ENCODE measurements at places on chromosomes 12 and 14.

DNA sequence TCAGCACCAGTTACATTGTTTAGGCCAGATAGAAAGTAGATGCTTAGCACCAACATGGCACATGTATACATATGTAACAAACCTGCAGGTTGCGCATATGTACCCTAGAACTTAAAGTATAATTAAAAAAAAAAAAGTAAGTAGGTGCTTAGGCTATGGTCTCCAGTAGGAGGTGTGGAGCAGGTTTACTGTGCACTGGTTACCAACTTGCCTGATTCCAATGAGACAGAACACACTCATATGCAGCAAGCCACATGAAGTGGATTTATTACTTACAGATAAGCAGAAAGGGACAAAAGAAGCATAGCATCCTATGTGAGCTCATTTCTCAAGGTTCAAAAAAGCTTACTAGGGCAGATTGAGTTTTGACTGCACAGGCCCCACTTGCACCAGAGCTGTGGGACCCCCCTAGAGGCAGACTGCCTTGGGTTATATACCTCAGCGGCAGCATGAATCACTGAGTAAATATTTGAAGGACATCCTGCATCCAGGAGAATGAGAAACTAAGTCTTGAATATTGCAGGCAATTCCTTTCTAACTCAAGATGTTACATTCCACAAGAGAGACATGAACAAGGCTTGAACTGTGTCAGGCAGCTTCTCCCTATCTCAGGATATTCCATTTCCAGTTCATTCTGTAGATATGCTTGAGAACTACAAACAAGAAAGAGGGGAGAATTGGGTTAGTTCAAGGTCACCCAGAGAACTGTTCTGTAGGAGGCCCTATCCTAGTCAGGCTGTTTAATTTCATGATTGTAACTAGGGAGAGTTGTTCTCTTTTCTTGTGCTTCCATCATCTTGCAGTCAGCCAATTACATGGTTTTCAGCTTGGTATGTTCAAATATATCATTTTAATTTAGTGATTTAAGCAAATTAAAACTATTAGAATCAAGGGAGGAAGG is 30.1 kb downstream of the LRFN5 start:
- H3K4me1 ChIP-seq, result no peaks in the 10 kb centered on the region
- no peak for DNase-seq
- H3K36me3 ChIP-seq, result no peaks in the 10 kb centered on the region
- H3K4me3 ChIP-seq, result no peak overlapping the region
- no peak overlapping the region for H3K27ac ChIP-seq
- no peaks in the 10 kb centered on the region for H3K27me3 ChIP-seq

DNA sequence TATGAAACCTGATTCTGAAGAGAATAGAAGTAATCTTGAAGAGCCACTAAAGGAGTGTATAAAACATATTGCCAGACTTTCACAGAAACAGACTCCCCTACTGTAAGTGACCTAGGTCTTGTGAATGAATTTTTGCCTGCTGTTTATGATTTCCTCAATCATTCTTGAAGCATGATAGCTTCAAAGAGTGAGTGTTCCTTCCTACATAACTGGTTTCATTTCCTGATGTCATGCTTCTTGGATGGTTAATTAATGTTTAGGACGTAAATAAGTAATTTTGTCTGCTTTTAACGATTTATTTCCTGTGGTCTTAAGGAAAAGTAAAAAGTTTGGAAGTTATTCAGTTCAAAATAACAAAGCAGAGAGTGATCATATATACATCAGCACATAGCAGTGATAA is 129.8 kb downstream of the PIK3C2G start:
- no peak for DNase-seq
- H3K27ac ChIP-seq, result no peak overlapping the region
- no peak overlapping the region for H3K4me3 ChIP-seq
- H3K4me1 ChIP-seq, result no peaks in the 10 kb centered on the region

DNA sequence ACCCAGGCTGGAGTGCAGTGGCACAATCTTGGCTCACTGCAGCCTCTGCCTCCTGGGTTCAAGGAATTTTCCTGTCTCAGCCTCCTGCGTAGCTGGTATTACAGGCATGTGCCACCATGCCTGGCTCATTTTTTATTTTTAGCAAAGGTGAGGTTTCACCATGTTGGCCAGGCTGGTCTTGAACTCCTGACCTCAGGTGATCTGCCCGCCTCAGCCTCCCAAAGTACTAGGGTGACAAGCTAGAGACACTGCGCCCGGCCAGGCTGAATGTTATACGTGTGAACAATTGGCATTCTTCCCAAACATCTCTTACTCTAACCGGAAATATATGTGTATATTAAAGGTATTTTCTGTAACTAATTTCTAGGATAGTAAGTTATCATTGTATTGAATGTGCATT is 13.2 kb upstream of the LIMA1 start:
- H3K36me3 ChIP-seq, result peaks cover 11% of the 10 kb centered on the region
- H3K27ac ChIP-seq, result no peak overlapping the region
- DNase-seq, result no peak
- H3K4me1 ChIP-seq, result peaks cover 14% of the 10 kb centered on the region
- H3K4me3 ChIP-seq, result no peak overlapping the region

DNA sequence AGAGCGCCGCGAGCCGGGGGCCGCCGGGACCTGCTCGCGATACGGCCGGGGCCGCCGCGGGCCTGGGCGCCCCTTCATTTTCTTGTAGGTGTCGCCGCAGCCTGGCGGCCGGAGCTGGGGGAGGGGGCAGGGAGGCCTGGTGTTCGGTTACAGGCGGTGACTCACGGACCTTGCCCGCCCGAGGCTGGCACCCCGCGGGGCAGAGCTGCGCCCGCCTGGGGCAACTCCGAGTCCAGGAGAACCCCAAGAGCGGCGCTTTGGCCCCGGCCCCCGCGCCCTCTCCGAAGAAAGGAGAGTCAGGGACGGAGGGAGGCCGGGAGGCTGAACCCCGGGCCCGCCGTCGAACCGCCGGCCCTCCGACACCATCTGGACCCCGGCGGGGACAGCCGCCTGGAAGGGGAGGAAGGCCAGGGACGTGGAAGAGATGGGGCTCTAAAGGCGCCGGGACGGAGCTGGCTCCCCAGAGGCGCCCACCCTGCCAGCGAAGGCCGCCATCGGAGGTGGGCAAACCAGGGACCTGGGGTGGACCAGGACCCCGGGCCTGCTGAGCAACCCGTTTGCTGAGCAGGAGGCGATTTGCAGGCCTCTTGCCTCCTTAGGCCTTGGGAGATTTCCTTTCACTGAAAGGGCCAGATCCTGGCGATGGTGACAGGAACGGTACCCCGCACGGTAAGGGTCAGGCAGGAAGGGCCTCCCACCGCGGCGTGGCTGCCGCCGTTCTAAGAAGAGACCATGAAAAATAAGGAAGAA is 843 bp upstream of the NUAK1 start:
- no peaks in the 10 kb centered on the region for H3K36me3 ChIP-seq
- no peaks in the 10 kb centered on the region for H3K4me1 ChIP-seq
- peak overlapping the region; percentile 97 for H3K27ac ChIP-seq
- H3K4me3 ChIP-seq, result peak overlapping the region; percentile 56
- no peaks in the 10 kb centered on the region for H3K27me3 ChIP-seq
- DNase-seq, result peak; percentile 48

DNA sequence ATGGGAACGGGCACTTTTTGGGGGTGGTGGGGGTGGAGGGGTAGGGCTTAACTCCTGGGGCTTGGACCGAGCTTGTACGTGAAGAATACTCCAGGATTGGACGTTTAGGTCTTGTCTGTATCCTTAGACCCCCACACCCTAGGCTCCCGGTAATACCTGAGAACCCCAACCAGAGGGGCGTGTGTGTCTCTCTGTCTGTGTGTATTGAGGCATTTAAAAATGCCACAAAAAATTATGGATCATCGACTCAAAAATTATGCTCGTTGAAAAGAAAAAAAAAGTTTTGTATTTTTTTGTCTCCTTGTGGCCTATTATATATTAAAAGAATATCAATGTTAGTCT is 459 bp downstream of the PPFIBP1 start:
- H3K36me3 ChIP-seq, result no peaks in the 10 kb centered on the region
- H3K27ac ChIP-seq, result peak overlapping the region; percentile 94
- DNase-seq, result no peak

- H3K27me3 ChIP-seq, result no peaks in the 10 kb centered on the region
- H3K4me1 ChIP-seq, result peaks cover 78% of the 10 kb centered on the region
- H3K27ac ChIP-seq, result no peak overlapping the region
- no peak overlapping the region for H3K4me3 ChIP-seq
Measured at GRCh38 chr14:104797115-104798044, 1.8 kb upstream of the AKT1 start.

GRCh38 chr14:96038558-96038919 is 623 bp upstream of the C14orf132 start:
- H3K4me3 ChIP-seq, result peak overlapping the region; percentile 57
- no peaks in the 10 kb centered on the region for H3K36me3 ChIP-seq
- H3K4me1 ChIP-seq, result no peaks in the 10 kb centered on the region
- H3K27ac ChIP-seq, result peak overlapping the region; percentile 1
- H3K27me3 ChIP-seq, result no peaks in the 10 kb centered on the region

DNA sequence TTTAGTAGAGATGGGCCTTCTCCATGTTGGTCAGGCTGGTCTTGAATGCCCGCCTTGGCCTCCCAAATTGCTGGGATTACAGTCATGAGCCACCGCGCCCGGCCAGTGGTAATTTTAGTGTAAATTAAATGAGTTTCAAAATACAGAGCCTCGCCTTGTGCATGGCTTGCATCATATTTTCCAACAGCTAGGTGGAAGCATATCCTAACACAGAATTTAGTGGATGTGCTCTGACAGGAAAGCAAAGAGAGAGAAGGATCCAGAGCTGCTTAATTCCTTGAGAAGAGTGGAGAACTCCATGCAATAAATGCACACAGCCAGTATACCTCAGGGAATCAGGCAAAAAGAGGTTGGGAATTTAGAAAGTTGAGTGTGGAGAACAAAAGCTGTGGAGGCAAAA is 2.5 kb downstream of the OR6C2 start:
- H3K4me3 ChIP-seq, result no peak overlapping the region
- no peak overlapping the region for H3K27ac ChIP-seq
- no peak for DNase-seq
- no peaks in the 10 kb centered on the region for H3K27me3 ChIP-seq

GRCh38 chr12:52899338-52900035 is 5.4 kb downstream of the KRT8 start:
- no peaks in the 10 kb centered on the region for H3K36me3 ChIP-seq
- DNase-seq, result no peak
- H3K27me3 ChIP-seq, result peaks cover 4% of the 10 kb centered on the region
- no peak overlapping the region for H3K4me3 ChIP-seq
- H3K4me1 ChIP-seq, result peaks cover 14% of the 10 kb centered on the region

DNA sequence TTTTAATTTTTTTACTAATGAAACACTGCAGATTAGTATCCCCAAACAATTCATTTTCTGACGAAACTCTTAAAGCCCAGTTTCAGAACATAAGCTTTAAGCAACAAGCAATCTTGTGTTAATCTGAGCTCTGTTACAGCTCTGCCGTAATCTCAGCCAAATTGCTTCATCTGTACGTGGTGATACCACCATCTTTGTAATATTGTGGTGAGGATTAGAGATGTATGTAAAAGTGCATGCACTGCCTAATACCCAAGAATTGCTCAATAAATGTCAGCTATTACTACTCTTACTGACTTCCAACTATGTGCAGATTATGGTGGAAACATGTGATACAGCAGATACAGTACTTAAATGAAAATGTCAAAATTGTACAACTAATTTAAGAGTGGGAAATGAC is 1.8 kb downstream of the AKAP5 start:
- H3K4me3 ChIP-seq, result no peak overlapping the region
- no peak for DNase-seq
- H3K27me3 ChIP-seq, result no peaks in the 10 kb centered on the region
- no peak overlapping the region for H3K27ac ChIP-seq

DNA sequence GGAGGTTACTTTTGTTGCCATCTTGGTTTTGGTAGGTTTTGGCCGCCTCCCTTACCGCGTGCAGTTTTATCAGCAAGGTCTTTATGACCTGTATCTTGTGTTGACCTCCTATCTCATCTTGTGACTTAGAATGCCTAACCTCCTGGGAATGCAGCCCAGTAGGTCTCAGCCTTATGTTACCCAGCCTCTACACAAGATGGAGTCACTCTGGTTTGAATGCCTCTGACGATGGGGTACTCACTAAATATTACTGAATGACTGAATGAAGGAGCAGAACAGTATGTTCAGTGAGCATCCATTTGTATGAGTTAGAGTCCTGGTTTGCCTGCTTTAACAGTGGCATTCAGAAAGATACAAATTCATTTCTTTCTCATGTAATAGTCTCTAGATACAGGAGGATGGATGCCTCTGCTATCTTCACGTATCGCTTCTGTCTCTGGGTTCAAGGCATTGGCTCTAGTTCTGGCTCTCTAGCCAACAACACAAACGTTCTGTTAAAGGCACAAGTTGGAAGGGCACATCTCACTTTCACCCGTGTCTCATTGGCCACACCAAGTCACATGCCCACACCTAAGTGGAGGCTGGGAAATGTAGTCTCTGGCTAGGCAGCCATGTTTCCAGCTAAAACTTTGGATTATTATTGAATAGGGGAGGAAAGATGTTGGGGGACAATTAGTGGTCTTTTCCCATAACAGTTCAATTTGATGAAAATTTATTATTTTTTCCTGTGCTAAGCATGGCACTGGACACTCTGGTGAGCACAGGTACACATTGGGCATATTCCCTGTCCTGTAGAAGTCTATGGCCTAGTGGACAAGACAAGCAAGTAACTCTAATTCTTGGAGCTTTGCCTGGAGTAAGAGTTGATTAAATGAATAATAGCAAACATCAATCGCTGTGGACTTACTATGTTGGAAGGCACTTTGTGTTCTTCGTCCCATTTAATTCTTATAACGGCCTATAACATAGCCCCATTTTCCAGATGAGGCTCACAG is 75.2 kb upstream of the RPH3A start:
- no peak for DNase-seq
- no peaks in the 10 kb centered on the region for H3K36me3 ChIP-seq
- H3K4me1 ChIP-seq, result no peaks in the 10 kb centered on the region
- H3K27me3 ChIP-seq, result no peaks in the 10 kb centered on the region

- DNase-seq, result no peak
- H3K27me3 ChIP-seq, result no peaks in the 10 kb centered on the region
- H3K36me3 ChIP-seq, result peaks cover 48% of the 10 kb centered on the region
- H3K27ac ChIP-seq, result no peak overlapping the region
- no peaks in the 10 kb centered on the region for H3K4me1 ChIP-seq
Measured at GRCh38 chr12:106238146-106238545, 9.7 kb downstream of the CKAP4 start.

GRCh38 chr12:50024805-50025186 is 498 bp downstream of the RACGAP1 start:
- H3K27me3 ChIP-seq, result no peaks in the 10 kb centered on the region
- peak overlapping the region; percentile 87 for H3K4me3 ChIP-seq
- no peak for DNase-seq
- no peaks in the 10 kb centered on the region for H3K36me3 ChIP-seq
- no peak overlapping the region for H3K27ac ChIP-seq
- no peaks in the 10 kb centered on the region for H3K4me1 ChIP-seq

Data from tibial nerve (tissue), 4 donors.